ENCODE measurements at places on chromosomes 4 and X.

- DNase-seq: no peak
These were observed 55.5 kb upstream of the PCDH18 start for GRCh38 chr4:137587796-137588195.

GRCh38 chr4:47617607-47618006, 132.5 kb downstream of the ATP10D start:
- no peak for DNase-seq

- DNase-seq: peak; percentile 9
These were observed 47.8 kb upstream of the CRMP1 start for GRCh38 chr4:5940470-5941203.

DNA sequence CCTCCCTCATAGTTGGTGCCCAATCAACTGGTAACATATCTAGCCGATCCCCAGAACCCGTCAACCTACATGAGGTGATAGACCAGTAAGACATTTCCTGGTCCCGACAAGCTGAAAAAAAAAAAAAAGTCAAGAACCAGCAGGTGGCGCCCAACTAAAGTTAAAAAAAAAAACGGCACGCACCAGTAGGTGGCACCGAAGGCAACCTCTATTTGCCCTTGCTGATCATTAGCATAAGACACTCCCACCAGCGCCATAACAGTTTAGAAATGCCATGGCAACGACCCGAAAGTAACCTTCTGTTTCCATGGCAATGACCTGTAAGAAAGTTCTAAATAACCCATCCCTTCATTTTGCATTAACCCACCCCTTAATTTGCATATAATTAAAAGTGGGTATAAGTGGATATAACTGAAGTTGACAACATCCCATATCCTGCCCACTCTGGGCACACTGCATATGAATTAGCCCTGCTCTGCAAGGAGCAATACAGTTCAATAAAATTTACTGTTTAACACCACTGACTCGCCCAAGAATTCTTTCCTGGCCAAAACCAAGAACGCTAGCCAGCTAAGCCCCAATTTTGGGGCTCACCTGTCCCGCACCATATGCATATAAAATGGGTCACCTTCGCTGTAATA, 83.9 kb upstream of the SPANXB1 start:
- DNase-seq: peak; percentile 92

DNA sequence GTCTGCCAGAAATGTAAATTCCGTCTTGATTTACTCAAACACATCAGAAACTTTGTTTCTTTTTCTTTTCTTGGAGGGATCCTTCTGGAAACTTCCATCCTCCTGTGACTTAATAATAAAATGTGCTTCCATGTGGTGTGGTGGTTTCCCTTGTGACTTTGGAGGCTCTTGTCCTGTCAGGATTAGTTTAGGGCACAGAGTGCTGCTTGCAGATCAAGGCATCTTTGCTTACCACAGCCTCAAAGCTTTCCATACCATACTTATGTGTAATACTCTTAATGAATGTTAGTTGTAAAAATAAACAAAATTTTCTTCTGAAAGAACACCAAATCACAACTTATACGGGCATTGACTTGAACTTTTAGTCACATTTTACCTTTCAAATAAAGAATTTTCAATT, 27.4 kb downstream of the GBA3 start:
- DNase-seq: no peak

GRCh38 chr4:140808256-140808655, 52.1 kb upstream of the TBC1D9 start:
- DNase-seq: no peak

GRCh38 chr4:55444827-55445226, 49.1 kb downstream of the TMEM165 start:
- DNase-seq: no peak

GRCh38 chr4:114384629-114385028, 214.0 kb upstream of the UGT8 start:
- DNase-seq: peak; percentile 62

- no peak for DNase-seq
These were observed 16.9 kb upstream of the TMEM165 start for GRCh38 chr4:55378617-55379467.

- DNase-seq: no peak
These were observed 1.7 kb downstream of the MUC7 start for GRCh38 chr4:70473679-70474078.

DNA sequence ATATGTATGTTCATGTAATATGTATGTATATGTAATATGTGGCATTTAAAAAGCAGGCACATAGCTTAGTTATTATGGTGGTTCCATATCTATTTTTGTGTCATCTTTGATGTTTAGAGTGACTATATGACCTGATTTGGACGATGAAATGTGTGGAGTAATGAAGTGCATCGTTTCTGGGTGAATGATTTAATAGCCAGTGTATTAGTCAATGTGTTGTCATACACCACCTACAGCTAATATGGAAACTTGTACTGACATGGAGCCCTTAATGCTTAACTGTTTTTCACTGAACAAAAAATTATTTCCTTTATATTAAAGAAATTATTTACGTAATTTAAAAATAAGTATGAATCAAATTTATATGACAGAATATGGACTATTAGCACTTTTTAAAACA, 292.3 kb upstream of the FSTL5 start:
- no peak for DNase-seq

DNA sequence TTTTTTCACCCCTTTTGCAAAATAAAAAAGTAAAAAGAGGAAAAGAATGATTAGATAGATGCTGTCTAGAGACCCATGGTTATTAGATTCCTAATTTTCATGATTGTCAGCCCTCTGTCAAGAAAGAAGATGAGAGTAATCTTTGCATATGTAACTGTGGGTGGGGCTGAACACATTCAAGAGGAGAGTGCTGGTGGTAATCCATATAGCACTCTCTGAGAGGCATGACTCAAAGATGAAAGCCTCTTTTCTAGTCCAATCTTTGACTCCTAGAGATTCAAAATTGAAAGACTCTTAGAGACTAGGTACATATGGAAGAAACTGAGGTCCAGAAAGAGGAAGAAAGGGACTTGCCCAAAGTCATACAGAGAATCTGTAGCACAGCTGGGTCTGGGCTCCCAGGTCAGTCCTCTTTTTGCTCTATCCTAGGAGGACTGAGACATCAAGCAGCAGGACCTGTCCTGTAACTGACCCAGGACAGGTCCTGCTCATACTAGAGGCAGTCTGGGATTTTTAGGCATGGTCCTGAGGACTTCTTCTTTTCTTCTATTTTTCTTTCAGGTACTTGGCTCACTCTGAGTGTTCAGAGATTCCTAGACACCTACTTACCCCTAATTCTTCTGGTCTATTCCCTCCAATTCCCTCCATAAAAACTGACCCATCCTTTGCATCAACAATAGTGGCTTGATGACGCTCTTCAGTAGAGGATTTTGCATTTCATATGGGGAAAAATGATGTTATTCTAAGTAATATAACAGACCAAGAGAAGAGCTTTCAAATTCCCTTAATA, 23.8 kb downstream of the VSIG4 start:
- DNase-seq: no peak

DNA sequence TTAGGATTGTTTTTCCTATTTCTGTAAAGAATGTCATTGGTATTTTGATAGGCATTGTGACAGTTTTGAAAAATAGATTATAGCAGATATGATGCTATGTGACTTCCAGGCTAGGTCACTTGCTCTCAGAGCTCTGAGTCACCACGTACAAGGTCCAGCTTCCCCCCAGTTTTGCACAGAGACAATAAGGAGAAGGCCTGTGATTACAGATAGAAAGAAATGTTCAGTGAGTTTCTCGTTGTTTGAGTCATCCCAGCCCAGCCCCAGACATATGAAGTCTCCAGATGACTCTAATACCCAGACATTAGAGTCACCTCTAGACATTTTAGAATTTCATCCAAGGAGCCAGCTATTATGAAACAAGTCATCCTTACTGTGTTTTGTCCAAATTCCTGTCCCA, 57.2 kb downstream of the MFAP3L start:
- DNase-seq: no peak

DNA sequence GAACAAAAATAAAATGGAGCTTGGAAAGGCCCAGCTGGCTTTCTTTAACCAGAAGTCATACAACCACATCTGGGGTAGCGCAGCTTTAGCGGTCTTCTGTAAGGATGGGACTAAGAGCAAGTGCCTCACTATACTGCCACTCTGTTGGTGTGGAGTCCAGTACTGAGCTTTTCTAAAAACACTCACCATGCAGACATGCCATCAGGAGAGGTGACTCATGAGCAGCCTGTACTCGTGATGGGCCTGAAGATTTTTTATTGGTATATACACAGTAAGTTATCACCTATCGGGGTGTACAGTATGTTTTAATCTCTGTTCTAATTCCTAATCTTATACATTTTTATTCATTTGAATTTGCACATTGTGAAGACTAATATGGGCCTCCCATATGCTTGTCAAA, 9.6 kb downstream of the PPP3CA start:
- no peak for DNase-seq

DNA sequence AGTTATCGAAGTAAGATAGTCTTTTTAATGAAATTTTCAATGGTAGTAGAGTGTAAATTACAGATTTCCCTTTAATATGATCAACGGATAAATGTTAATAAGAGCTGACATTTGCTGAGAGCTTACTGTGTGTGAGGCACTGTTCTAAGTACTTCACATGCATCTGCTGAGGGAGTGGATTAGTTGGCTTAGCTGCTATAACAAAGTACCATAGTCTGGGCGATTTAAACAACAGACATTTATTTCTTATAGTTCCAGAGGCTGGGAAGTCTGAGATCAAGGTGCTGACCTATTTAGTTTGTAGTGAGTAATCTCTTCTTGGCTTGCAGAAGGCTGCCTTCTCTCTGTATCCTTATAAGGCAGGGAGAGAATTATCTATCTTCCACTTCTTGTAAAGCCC, 174.3 kb downstream of the CEP135 start:
- no peak for DNase-seq

DNA sequence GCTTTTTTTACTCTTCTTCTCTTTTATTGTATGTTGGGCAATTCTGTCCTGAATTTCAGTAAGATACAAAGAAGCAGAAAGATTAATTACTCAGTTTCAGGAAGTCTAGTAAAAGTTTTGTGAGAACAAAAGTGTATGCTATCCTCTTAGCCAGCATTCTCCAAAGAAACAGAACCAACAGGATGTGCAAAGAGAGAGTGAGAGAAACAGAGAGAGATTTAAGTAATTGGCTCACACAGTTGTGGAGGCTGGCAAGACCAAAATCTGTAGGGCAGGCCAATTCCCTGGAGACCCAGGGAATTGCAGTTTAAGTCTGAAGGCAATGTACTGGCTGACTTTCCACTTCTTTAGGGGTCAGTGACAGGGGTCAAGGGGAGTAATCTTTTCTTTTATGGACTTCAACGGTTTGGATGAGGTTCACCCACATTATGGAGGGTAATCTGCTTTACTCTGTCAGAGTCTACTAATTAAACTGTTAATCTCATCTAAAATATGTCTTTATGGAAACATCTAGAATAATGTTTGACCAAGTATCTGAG, 59.2 kb upstream of the SLC39A8 start:
- no peak for DNase-seq

- DNase-seq: no peak
These were observed 24.3 kb downstream of the HMX1 start for GRCh38 chr4:8847331-8847730.

GRCh38 chr4:8331575-8331955, 62.0 kb downstream of the HTRA3 start:
- DNase-seq: no peak

- no peak for DNase-seq
These were observed 283.6 kb downstream of the GALNTL6 start for GRCh38 chr4:172096786-172097185.

DNA sequence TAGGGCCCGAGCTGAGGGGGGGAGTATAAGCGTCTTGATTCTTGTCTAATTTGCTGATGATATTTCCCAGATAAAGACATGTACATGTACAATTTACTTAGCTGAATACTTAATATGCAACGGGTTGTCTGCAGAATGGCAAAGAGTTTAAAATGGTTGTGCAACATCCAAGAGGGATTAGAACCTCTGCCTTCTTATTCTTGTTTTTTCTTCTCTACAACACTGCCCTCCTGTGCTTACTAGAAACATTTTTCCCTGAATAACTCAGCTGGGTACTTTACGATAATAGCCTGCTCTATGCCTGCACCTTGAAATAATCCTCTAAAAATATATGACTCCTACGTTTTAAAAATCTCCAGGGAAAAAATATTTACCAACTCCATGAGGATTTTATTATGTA, 41.8 kb downstream of the INTS12 start:
- peak; percentile 39 for DNase-seq

DNA sequence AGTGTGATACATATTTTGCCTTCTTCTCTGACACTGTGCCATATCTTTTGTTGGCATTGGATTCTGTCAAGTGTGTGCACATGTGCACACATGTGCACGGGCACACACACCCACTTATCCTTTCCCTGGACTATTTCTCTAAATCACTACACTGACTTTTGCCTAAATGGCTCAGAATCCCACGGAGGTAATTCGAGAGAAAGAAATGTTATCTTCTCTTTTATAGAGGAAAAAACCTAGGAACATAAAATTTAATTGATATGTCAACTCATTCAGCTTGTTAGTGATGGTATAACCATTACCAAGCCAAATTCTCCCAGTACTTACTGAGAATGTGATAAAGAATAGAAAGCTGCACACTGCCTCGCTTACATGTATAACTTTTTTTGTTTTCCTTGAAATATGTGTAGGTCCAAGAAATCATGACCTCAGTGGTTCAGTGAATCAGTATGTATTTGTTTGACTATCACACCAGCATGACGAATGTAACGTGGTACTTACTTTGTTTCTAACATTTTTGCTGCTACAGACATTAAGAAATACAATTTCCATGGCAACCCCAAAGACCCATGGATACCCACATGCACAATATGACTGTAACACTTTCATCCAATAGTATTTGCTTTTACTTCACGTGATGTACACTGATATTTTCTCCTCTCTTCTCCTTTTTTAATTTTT, 163.0 kb downstream of the PCDH7 start:
- no peak for DNase-seq
